EL (cell line): ENCODE measurements at places on chromosomes 2 and 18.
A peak's percentile ranks its signal among the peaks of the same experiment; 100 is the strongest.

GRCh38 chr18:55102501-55102900, 143.2 kb upstream of the CCDC68 start:
- DNase-seq, result no peak

DNA sequence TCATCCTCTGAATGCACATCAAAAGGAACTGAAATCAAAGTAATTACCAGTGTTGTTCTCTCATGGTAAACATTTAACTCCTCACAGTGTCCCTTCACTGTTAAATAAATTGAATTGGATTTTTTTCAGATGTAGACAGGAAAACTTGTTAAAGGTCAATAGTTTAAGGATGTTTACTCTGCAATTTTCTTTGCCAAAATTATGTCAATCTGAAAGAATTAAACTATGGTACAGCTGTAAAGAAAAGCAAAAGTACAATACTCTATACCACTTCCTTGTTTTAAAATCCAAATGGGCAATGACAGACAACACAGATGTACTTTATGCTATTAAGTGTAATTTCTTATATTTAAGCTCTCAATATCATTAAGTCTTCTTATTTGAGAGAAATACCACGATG, 153.2 kb downstream of the WDPCP start:
- DNase-seq, result no peak

GRCh38 chr2:3433339-3433699, 53.8 kb downstream of the TRAPPC12 start:
- no peak for DNase-seq

DNA sequence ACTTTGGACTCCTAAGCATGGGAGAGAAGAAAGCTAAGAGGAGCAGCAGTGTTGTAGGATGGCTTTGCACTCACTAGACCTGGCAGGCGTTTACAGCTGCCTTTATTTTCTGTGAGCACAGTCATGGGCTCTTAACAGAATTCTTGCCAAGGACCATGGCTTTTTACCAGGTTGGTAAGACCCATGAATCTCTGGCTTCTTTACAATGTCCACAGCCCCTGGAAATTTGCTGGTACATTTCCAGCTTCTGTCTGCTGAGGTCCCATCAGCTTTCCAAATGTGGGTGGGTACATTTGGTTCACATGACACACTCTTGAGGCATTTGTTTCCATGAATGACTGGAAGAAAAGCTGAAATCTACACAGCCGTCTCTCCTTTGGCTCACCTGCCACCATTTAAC, 162.7 kb downstream of the PPP1R1C start:
- DNase-seq, result peak; percentile 44

DNA sequence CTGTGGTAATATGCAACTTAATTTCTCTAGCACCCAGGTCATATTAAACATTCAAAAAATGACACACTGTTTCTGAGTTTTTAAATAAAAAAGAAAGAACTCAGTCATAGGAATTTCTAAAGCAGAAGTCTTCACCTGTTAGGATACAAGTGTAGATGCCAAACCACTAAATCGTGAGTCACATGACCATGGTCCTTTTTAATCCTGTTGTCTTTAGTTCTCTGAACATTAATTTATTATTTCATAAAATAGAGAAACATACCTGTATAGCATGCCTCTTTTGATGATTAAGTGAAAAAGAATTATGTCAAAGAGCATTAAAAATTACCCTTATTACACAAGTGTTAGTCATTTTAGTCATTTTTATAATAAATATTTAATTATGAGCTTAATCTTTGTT, 398.8 kb downstream of the CCDC85A start:
- DNase-seq, result no peak

- DNase-seq, result no peak
These were observed 27.7 kb downstream of the AFTPH start for GRCh38 chr2:64551851-64552250.

GRCh38 chr2:66273933-66274490, 160.9 kb upstream of the MEIS1 start:
- no peak for DNase-seq

DNA sequence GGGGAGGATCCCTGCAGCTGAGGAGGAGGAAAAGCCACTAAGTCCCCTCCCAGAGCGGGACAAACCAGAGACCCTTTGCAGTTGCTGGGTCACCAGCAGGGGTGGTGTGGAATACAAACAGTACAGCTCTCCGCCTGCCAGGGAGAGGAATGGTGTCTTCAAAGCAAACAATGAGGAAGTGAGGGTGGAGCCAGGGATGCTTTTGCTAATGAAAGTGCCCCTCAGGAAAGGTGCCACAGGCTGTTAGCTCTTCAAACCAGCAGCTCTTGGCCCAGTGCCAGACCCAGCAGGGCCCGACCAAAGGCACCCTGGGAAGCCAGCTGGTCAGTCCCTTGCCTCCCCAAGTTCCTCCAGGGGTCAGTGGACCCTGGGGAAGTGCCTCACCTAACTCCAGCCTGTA, 102.8 kb downstream of the HIBCH start:
- peak; percentile 2 for DNase-seq

DNA sequence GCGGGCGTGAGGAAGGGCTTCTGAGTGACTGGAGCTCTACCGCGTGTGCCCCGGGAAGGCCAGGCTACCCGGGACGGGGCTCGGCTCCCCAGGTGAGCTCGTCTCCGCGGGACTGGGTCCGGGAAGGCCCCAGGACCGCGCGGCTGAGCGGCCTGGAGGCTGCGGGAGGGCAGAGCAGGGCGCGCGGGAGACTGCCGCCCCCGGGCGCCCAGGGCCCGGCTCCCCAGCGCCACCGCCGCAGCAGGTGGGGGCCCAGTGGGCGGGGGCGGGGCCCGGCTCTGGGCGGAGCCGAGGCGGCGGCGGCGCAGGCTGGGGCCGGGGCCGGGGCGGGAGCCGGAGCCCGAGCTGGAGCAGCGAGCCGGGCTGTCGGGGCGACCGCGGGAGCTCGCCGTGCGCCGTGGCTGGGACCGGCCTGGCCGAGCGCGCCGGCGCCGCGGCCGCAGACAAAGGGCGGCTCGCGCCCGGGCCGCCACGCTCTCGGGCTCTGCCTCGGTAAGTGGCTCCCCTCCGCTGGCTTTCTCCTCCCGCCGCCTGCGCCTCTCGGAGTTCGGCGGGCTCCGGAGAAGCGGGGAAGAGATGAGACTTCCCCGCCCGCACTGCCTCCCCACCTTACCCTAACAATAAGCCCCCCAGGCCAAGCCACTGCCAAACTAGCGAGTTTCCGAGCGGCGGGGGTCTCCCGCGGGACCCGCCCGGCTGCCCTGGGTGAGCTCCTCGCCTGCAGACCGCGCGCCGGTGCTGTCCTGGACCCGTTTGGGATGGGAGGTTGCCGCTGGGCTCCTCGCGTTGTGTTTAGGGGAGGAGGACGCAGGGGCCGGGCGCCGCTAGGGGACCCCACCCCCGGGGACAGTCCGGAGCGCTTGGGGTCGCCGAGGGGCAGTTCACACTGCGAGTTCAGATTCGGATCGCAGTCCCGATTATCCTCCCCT, at the start of gene MAPK4:
MAPK4 (plus strand) TSS at position 336 of the 929 bp plus-strand sequence. CDS start 103,872 bp downstream, outside the sequence.
- DNase-seq, result no peak
